ENCODE measurements at places on chromosomes 1 and 21. TPM values are rescaled to one million over a fixed set of nuclear protein-coding genes. Genes with fewer than 3 reads are reported as not detected.

DNA sequence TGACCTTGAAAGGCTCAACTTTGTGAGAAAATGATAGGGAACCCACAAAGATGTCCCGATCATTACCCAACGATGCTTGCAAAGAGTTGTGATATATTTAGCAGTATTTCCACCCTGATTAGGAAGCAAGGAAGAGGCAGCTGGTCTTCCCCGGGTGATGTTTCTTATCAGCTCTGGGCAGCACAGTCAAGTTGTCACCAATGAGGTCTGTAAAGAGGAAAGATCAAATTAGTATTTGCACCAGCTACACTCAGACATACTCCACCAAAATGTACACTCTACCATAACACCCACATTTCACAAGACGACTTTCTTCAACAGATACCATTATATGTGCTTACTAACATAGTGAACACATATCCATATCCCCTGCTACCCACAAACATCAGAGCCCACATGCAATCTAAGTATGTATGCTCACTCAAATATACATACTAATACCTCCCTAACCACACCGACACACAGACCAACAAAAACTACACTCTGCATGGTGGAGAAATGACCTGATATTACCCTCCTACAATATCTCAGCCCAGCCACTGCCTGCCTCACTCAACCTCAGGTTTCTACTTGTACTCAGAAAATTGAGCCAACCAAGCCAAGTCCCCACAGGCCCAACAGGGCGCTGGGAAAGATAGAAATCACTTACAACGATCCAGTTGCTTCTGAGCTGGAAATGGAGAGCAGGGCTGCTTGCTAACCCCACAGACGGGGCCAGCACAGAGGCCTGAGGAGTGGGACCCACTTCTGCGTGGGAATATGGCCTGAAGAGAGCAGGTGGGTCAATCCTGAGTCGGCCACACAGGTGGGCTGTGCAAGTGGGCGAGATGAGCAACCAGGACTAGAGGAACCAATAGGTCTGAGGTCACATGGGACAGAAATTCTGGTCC, 4.6 kb upstream of the BTG2 start:
- no peak overlapping the region for H3K27ac ChIP-seq
- peaks cover 2% of the 10 kb centered on the region for H3K36me3 ChIP-seq
- DNase-seq = no peak
- H3K4me3 ChIP-seq = no peak overlapping the region

GRCh38 chr1:1245178-1245816, 1.2 kb downstream of the C1QTNF12 start:
- H3K4me3 ChIP-seq = no peak overlapping the region
- peaks cover 10% of the 10 kb centered on the region for H3K4me1 ChIP-seq
- no peak for DNase-seq
- no peaks in the 10 kb centered on the region for H3K36me3 ChIP-seq
- no peaks in the 10 kb centered on the region for H3K27me3 ChIP-seq
- H3K27ac ChIP-seq = no peak overlapping the region

ACOT11 gene
- 27.1 TPM for total RNA-seq

- peaks cover 8% of the 10 kb centered on the region for H3K4me1 ChIP-seq
- H3K27me3 ChIP-seq = no peaks in the 10 kb centered on the region
- no peak for DNase-seq
- no peak overlapping the region for H3K4me3 ChIP-seq
Observed at GRCh38 chr1:245956225-245956624, 550.9 kb downstream of the SMYD3 start.

DNA sequence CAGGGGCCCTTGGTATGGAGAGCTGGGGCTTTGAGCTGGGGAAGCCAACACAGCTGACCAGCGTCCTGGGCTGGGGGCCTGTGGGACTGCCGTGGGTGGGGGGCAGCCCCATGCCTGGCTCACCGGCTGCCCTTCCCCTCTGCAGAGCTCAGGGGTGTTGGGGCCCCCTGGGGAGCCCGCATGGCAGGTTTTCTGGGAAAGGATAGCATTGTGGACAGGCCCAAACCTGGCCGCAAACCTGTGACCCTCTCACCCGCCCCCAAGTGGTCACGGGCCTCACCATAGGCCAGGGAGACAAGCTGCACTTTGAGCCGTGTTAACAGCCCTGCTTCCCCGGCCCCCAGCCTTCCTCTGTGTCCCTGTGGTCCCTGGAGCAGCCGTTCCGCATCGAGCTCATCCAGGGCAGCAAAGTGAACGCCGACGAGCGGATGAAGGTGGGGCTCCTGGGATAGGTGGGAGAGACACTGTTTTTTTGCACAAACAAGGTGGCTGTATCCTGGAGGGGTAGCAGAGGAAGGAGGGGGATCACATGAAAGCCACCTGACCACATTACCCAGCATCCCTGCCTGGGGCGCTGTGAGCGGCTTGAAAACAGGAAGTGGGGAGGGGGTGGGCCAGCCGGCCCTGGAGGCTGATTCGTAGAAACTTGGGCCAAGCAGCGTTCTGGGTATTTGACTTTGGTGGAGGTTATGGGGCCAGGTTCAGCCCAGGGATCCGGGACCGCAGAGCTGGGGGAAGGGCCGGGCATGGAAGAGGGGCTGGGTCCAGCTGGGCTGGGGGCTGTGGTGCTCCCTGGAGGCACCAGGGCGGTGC, 65.9 kb downstream of the PIK3CD start:
- peak overlapping the region; percentile 12 for H3K27ac ChIP-seq
- H3K36me3 ChIP-seq = peaks cover 4% of the 10 kb centered on the region
- DNase-seq = peak; percentile 54
- H3K4me3 ChIP-seq = no peak overlapping the region

DNA sequence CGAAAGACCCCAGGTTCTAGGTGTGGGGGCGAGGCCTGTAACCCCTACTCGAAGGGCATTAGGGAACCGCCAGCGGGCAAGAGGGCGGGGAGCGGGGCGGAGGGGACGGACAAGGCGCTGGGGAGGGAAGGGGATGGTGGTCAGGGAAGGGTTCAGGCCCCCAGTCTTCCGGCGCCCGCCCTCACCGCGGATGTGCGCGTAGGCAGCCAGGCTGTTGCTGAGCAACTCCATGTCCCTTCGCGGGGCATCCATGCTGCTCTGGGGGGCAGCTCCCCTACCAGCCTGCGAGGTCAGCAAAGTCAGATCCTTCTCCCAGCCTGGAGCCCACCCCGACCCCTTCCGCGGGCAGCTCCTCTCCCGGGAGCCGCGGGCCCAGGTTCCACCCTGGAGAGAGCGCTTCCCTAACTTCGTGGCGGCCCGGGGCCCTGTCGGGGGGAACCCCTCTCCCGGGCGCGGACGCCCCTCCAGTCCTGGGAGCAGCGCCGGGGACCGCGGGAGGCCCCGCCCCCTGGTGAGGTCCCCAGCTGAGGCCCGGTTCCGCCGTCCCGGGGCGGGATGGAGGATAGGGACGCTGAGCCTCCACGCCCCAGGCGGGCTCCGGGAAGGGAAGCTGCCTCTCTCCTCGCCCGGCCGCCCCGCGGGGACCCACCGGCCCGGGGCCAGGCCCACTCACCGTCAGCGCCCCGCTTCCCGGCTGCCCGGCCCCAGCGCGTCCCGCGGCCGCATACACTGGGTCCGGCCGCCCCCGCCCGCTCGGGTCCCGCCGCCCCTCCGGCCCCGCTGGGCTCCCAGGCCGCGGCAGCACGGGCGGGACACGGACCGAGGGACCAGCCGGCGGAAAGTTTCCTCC, 434 bp downstream of the EVA1B start:
- DNase-seq = peak; percentile 23
- peaks cover 22% of the 10 kb centered on the region for H3K4me1 ChIP-seq
- H3K36me3 ChIP-seq = no peaks in the 10 kb centered on the region
- H3K27ac ChIP-seq = peak overlapping the region; percentile 88
- H3K27me3 ChIP-seq = no peaks in the 10 kb centered on the region
- H3K4me3 ChIP-seq = peak overlapping the region; percentile 62

DNA sequence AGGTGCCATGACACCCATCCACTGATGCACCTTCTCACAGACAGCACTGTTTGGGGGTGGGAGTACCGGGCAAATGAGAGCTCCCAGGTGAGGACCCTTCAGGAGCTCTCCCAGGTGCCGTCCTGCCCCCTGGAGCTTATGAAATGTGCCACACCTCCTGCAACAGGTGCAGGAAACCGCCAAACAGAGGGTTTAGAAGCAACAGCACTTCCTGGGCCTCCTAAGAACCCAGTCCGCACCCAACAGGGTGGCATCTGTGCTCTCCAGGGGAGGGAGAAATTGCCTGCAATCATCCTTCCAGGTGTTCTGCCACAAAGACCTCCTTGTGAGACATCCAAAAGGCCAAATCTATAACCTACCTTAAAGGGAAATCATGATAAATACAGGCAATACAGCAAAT, 87.7 kb upstream of the ATP1B1 start:
- no peaks in the 10 kb centered on the region for H3K4me1 ChIP-seq
- DNase-seq = no peak
- H3K36me3 ChIP-seq = no peaks in the 10 kb centered on the region
- no peak overlapping the region for H3K27ac ChIP-seq
- H3K27me3 ChIP-seq = no peaks in the 10 kb centered on the region

DNA sequence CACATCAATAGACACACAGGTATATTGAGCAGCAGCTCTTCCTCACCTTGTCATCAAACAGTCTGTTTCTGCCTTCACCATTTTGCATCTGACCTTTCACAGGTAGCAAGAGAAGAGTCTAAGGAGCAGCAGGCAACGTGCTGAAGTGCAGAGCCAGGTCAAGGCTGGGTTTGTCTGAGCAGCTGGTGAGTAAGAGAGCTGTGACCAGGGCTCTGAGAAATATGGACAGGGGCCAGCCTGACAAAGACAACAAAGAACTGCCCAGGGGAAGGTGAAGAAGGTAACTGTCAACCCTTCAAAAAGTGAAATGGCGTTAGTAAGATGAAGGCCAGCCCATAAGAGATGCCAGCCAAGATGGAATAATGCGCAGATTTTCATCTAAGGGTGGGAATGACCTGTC, 58.9 kb upstream of the LRRC8D start:
- H3K36me3 ChIP-seq = no peaks in the 10 kb centered on the region
- H3K4me3 ChIP-seq = no peak overlapping the region
- no peaks in the 10 kb centered on the region for H3K27me3 ChIP-seq
- DNase-seq = peak; percentile 38
- H3K27ac ChIP-seq = no peak overlapping the region
- peaks cover 10% of the 10 kb centered on the region for H3K4me1 ChIP-seq

ERO1B gene
- total RNA-seq = 60.1 TPM

IVNS1ABP gene
- 87.8 TPM for total RNA-seq

- no peak overlapping the region for H3K4me3 ChIP-seq
- H3K36me3 ChIP-seq = no peaks in the 10 kb centered on the region
- no peak overlapping the region for H3K27ac ChIP-seq
- DNase-seq = no peak
- no peaks in the 10 kb centered on the region for H3K27me3 ChIP-seq
Observed at GRCh38 chr1:75539230-75540116, 71.4 kb downstream of the SLC44A5 start.

CRYZ gene
- 92.1 TPM for total RNA-seq

DNA sequence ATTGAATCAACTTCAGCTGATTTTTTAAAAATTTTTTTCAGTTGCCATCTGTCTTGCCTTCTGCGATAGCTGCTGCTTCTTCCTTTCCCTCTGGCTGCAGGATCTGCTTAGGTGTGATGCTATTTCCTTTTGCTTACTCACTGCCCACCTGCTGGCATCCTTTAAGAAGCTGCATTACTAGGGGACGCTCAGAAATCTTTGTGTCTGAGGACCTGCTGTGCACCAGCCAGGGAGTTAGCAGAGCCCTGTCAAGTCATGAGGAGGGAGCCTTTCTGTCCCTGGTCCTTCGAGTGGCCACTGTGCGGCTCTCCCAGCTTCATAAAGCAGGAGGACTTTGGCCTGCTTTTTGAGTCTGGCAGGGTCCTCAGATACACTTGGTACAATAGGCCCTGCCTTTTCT, 327.8 kb downstream of the USH2A start:
- H3K27me3 ChIP-seq = no peaks in the 10 kb centered on the region
- no peaks in the 10 kb centered on the region for H3K4me1 ChIP-seq
- H3K4me3 ChIP-seq = no peak overlapping the region
- H3K27ac ChIP-seq = no peak overlapping the region
- no peaks in the 10 kb centered on the region for H3K36me3 ChIP-seq

ATP1A2 gene
- total RNA-seq = 4.2 TPM

GRCh38 chr1:65792669-65793358, at the start of gene PDE4B:
TSS of gene PDE4B (plus strand) at chr1:65792895.
- no peaks in the 10 kb centered on the region for H3K27me3 ChIP-seq
- no peak within 1 kb of the TSS for H3K27ac ChIP-seq
- H3K4me1 ChIP-seq = no peaks in the 10 kb centered on the region
- DNase-seq = no peak
- no peak within 1 kb of the TSS for H3K4me3 ChIP-seq

IL19 gene
- total RNA-seq = not detected

FCRLA gene
- total RNA-seq = not detected

ZNF695 gene
- total RNA-seq = not detected

GRCh38 chr1:10932088-10932487, 80.4 kb upstream of the TARDBP start:
- no peak overlapping the region for H3K27ac ChIP-seq
- DNase-seq = no peak
- no peak overlapping the region for H3K4me3 ChIP-seq
- no peaks in the 10 kb centered on the region for H3K36me3 ChIP-seq
- H3K27me3 ChIP-seq = no peaks in the 10 kb centered on the region

GSTM5 gene
- 2.9 TPM for total RNA-seq

GRCh38 chr1:82299056-82299455, 498.3 kb downstream of the ADGRL2 start:
- no peaks in the 10 kb centered on the region for H3K4me1 ChIP-seq
- no peaks in the 10 kb centered on the region for H3K27me3 ChIP-seq
- no peak for DNase-seq
- no peak overlapping the region for H3K4me3 ChIP-seq
- no peak overlapping the region for H3K27ac ChIP-seq

PLA2G5 gene
- 5.0 TPM for total RNA-seq

DNA sequence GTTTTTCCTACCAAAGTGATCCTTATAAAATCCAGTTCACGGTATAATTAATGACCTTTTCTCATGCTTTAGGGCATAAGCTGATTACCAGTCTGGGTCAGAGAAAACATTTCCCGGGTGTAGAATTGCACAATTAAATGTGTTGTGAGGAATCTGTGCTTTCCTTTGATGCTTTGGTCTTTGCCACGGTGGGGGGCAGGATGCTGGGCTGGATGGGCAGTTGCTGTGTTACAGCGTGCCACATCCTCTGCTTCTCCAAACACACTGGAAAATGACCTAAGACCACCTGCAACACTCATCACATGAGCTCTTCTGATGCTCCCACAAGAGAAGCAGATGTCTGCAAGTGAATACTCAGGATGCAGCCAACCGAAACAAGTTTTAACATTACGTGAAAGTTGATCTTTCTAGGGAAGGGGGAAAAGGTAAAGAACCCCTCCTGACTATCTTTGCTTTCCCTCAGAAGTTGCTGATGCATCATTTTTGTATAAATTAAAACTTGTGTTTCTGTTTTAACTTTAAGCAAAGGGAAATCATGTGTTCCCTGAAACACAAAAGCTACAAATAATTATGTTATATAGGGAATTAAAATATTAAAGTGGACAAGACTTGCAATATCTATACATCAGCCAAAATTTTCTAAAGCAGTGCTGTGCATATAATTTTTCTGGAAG, 515.3 kb upstream of the NR5A2 start:
- no peak overlapping the region for H3K27ac ChIP-seq
- no peaks in the 10 kb centered on the region for H3K4me1 ChIP-seq

Data from thyroid gland (tissue), 4 donors.